ENCODE measurements at places on chromosomes 11 and 22.

DNA sequence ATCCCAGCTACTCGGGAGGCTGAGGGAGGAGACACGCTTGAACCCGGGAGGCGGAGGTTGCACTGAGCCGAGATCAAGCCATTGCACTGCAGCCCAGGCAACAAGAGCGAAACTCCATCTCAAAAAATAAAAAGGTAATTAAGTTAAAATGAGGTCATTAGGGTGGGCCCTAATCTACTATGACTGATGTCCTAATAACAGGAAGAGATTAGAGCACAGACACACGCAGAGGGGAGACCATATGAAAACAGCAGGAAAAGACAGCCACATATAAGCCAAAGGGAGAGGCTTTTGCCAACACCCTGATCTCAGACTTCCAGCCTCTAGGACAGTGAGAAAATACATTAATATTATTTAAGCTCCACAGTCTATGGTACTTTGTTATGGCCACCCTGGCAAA lies 17.3 kb downstream of the LARGE1 start:
- no peak for DNase-seq

DNA sequence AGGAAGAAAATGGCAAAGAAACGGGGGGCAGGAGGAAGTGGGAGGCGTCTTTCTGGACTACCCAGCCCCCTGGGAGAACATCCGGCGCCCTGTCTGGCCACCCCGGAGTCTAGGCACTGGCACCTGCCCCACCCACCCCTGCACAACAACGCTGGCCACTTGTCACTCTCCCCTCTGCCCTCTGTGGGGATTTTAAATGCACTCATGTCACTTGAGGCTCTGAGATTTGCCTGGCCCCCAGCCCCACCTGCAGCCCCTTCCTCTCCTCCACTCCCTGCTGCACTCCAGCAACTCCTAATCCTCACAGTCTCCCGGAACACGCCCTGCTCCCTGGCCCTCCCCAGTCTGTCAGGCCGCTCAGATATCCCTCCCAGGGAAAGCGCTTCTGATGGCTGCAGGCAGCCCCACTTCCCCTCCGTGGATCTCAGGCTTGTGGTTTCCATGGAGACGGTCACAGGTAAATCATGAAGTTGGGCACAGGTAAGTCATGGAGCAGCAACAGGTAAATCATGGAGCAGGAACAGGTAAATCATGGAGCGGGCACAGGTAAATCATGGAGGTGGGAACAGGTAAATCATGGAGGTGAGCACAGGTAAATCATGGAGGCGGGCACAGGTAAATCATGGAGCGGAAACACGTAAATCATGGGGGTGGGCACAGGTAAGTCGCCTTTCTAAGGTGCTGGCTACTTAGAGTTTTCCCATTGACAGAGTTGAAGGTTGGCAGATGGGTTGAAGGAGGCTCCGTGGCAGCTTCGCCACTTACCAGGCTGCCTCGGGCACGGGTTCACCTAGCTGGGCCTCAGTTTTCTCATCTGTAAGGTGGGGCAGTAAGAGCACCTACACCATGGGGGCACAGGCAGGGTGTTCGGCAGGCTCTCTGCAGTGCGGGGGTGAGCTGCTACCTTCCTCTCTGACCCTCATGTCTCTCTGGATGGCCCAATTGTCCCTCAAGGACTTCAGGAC lies 79.0 kb upstream of the SHISAL1 start:
- DNase-seq = no peak

GRCh38 chr22:28989484-28989883 lies 72.1 kb downstream of the C22orf31 start:
- DNase-seq = no peak

DNA sequence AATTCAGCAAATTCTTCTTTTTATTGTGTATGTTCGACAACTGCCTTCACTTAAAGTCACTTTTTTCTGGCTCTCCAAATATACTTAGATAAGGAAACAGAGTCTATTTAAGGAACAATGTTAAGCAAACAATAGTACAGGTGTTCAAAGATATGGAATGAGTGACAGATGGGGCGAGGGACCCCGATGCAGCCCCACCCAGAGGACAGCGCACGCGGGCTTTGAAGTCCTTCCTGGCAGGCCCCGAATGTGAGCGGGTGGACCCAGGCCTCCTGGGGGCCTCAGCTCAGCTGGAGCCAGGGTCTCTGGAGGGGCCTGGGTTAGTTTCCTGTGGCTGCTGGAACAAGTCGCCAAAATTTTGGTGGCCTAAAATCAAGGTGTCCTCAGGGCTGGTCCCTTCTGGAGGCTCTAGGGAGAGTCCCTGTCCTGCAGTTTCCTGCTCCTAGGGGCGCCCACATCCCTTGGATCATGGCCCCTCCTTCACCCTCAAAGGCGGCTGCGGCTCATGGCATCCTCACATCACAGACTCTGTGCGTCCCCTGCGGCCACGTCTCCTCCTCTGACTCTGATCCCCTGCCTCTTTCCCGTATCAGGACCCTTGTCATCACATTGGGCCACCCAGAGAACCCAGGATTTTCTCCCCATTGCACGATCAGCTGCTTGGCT lies 40.6 kb upstream of the KCNQ1OT1 start:
- no peak for DNase-seq

GRCh38 chr11:130217133-130218031 lies 57.8 kb downstream of the ST14 start:
- no peak for DNase-seq

DNA sequence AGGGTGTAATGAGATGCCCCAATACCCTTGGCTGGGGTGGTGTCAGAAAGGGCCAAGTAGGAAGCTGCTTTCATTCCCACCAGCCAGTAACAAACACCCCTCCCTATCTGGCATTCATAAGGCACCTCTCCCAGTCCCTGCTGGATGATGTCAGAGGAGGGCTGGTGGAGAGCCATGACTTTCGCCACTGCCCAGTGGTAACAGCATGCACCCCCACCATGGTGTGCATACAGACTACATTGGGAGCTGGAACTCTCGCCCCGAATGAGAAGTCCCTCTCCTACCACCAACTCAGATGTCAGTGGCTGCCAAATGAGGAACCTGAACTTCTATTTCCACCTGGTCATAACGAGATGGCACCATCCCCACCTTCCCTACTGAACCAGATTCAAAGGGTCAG lies 73.3 kb downstream of the SGSM3 start:
- DNase-seq = no peak

All from stimulated activated CD4-positive, alpha-beta T cell treated with anti-CD3 and anti-CD28 coated beads, TNF-alpha, amount 100 ng/mL, for 4 hours (primary cell).